Fibroblast of skin of abdomen (primary cell): ENCODE measurements at places on chromosomes 11 and 22.

- no peak for DNase-seq
Measured at GRCh38 chr22:48888466-48889208, 939.0 kb downstream of the BRD1 start.

- no peak for DNase-seq
Measured at GRCh38 chr11:23644443-23644842, 784.2 kb upstream of the CCDC179 start.

GRCh38 chr11:2271077-2271326, 614 bp upstream of the ASCL2 start:
- DNase-seq: no peak

GRCh38 chr22:44658311-44658953, 43.6 kb upstream of the PRR5 start:
- peak; percentile 75 for DNase-seq

DNA sequence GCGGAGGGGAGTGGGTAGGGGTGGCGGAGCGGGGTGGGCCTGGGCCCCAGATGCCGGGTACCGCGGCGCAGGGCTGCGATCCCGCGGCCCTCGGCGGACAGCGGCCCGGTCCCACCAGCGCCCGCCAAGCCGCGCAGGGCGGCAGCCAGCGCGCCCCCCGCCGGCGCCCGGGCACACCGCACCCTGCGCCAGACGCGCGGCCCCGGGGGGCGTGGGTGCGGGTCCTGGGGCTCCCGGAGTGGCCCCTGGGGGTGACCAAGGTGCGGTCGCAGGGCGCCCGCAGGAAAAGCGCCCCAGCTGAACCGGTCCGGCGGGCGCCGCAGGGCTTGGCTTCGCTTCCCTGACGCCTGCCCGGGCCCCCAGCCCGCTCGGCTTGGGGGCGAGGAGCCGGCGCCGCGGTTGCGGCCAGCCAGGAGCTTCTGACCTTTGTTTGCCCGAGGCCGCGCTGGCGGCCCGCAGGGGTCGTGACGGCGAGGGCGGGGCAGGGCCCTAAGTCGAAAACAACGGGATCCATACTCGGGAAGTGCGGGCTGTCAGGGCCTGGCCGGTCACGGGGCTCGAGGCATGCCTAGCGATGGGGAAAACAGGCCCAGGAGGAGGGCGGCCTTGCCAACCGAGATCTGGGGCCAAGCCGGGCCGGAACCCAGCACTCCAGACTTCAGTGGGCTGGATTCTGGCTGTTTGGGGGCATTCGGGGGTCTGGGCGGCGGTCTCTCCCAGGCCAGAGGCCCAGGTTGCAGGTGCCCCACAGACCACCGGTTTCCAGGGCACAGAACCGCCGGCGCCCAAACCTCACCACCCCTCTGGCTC, 581 bp upstream of the AP5B1 start:
- DNase-seq: peak; percentile 10

- DNase-seq: no peak
Measured at GRCh38 chr11:130220311-130221035, 60.9 kb downstream of the ST14 start.

DNA sequence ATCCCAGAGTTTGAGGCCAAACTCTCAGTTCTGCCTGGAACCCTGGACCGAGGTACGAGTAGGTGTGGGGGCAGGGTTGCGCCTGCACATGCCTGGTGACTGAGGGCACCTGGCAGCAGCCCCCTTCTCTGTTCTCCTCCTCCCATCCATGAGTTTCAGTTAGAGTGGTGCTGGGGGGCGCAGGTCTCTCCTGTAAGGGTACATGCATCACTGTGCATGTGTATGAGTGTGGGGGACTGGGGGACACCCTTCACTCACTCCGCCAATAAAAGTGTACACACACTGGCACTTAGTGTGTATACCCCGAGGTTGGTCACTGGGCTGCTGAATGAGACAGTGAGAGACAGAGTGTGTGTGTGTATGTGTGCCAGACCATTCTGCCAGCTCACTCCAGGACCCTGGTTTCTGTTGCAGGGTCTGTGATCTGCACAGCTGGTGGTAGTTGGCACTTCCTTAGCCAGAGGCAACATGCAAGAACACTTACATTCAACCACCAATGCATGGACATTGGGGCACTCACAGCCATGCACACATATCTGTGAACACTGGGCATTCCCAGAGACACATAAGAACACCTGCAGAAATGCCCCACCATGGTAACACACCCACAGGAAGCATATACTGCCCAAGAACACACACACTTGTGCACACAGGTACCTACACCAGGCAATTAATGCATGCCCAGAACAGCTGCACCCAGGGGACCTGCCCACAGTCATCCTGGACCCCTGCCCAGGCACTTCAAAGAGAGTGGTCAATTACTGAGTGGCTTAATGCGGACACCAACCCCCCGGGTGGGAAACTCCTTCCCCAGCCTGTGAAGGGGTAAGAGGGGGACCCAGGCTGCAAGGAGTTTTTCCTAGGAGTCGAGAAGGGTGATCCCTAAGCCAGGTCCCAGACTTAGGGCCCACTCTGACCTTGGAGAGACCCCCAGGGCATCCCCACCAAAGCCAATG, 1.2 kb upstream of the NRXN2 start:
- no peak for DNase-seq

DNA sequence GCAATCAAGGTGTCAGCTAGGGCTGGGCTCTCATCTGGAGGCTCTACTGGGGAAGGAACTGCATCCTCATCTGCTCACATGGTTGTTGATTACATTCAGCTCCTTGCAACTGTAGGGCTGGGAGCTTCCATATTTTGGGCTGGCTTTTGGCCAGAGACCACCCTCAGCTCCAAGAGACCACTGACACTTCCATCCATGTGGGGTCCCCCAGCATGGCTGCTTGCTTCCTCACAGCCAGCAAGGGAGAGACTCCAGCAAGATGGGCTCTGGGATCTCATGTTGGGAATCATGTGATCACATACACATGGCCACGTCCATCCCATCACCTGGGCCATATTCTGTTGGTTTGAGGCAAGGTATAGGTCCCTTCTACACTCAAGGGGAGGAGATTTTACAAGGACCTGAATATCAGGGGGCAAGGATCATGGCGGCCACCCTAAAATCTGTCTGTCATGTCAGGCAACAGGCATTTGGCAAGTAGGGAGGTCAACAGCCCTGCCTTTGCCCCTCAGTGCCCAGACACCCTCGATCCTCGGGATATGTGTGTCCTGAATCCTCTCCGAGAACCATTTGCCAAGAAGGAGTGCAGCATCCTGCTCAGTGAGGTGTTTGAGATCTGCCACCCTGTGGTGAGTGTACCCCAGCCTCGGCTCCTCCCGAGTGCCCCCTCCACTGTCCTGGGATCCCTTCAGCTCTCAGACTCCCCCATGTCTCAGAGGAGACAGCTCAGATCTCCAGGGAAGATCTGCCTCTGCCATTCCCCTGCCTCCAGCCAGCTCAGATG, 48.7 kb downstream of the OTOG start:
- DNase-seq: no peak
